Stimulated activated CD8-positive, alpha-beta memory T cell treated with anti-CD3 and anti-CD28 coated beads, Interleukin-12 subunit alpha, Interleukin-12 subunit beta, amount 100 ng/mL, for 4 hours (primary cell): ENCODE measurements at places on chromosomes 6 and 20.

DNA sequence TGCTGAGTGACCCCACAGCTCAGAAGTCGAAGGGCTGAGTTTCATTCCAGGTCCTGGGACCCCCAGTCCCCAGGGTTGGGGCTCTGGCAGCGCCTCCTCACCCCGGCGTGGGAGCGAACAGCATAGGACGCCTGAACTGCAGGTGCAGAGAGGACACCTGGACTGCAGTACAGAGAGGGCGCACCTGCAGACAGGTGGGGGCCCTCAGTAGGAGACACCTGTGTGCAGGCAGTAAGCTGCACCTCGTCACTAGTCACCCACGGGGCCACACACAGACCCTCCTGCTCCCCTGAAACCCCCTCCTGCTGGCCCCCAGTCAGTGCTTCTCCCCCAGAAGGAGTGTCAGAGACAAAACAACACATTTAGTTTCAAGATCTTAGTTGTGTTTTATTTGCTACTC, 8.6 kb upstream of the NKAIN4 start:
- no peak for DNase-seq

DNA sequence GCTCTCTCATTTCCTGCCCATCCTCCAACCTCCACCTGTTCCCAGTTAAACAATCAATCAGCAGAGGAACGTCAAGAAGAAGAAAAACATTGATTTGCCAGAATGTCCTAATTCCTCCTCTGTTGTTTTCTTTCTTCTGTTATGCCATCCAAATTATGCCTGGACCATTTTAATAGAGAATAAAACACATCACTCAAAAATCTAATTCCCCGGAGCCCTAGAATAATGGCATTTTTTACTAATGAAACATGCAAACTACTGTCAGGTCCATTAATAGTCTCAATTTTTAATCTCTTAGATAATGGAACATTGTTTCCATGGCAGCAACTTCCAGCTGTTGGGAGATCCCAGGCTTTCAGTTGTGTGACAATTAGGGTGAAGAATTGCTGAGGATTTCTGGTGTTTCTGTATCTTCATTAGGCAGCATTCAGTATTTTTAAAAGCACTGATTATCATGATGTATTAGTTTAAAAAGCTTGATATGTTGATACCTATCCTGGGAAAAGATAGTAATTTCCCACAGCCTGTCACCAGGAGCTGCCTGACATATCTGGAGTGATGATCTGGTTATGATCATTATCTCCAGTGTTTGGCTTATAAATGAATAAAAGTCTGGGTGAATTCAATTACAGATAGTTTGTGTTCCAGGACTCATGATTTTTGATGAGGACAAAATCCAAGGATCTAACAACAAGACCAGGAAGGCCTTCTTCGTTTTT, 209.8 kb downstream of the TPBG start:
- no peak for DNase-seq

DNA sequence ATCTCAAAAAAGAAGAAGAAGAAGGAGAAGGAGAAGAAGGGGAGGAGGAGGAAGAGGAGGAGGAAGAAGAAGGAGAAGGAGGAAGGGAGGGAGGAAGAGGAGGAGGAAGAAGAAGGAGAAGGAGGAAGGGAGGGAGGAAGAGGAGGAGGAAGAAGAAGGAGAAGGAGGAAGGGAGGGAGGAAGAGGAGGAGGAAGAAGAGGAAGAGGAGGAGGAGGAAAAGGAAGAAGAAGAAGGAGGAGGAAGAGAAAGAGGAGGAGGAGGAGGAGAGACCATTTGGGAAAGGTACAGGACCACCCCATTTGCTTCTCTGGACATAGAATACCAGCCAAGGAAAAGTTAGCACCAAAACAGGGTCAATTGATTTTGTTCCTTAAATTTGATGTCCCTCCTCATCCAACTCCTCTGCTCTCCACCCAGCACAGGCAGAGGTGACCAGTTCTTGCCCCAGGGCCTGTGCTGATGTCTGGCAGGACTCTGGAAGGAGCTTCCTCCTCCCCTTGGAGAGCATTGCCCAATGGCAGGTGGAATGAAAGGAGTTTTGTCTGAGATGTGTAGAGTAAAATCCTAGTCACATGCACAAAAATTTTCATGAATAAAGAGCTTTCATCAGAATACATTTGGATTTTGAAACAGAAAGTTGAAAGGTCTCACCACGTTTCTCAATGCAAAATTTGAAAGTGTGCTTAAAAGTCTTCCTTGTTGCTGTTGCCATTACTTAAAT, 182.9 kb downstream of the LY86 start:
- no peak for DNase-seq

GRCh38 chr20:31717478-31718201, 5.0 kb downstream of the BCL2L1 start:
- no peak for DNase-seq

DNA sequence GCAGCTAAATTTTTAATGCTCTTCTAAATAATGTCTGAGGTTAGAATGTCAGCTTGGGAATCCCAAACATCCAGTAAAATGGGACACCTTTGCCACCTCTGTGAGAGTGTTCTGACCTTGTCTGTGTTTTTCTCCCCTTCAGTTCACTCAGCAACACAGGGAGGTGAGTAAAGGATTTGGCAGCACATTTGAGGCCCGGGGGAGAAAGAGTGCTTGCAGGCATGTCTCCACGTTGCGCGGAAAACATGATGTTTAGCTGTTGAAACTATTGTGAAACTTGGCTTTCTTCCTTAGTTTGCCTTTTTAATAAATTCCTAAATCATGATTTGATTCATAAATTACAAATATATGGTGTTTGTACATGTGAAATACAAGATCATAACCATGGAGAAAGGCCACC, 707.8 kb upstream of the FLRT3 start:
- DNase-seq, result no peak

- no peak for DNase-seq
Measured at GRCh38 chr6:37990762-37991525, 171.4 kb downstream of the ZFAND3 start.

- DNase-seq, result no peak
Measured at GRCh38 chr6:116412270-116412669, 41.5 kb downstream of the DSE start.

DNA sequence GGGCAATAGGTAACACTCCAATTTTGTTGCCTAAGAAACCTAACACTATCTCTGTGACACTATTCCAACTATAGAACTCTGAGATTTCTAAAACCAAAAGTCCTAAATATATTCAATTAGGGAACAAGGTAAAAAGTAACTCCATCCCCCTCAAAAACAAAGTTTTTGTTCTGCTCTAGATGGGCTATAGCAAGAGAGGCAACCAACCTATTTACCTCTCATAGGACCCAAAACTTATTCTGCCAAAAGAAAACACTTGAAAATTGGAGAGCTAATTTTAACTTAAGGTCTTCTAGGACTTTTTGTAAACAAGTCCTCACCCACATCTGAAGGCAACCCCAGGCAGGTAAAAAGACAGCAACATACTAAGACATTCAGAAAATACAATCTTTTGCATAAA, 7.7 kb downstream of the RBM39 start:
- no peak for DNase-seq

- DNase-seq, result no peak
Measured at GRCh38 chr6:154314084-154314483, 42.5 kb downstream of the IPCEF1 start.

GRCh38 chr20:3674995-3675900, 6.6 kb downstream of the ADAM33 start:
- DNase-seq, result no peak

DNA sequence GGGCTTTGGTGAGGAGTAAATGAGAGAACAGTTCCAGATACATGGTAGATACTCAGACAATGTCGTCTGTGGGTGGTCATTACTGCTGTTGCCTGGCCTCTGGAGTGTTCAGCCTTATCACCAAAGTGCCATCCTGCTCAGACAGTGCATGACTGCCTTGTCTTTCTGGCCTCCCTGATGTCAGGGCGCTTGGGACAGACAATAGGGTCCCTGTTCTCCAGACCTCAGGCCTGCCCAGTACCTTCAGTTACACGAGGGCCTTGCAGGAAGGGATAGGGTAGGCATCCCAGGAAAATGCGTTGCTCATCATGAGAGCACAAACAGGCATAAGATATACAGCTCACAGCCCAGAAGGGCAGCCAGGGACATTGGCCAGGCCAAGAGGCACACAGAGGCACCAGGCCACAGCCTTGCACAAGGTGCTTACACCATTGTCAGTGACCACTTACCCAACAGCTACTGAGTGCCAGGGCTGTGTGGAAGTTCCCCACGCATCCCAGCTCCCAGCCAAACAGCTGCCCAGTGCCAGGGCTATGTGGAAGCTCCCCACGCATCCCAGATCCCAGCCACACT, 27.4 kb downstream of the BPIFB1 start:
- DNase-seq, result no peak

- no peak for DNase-seq
Measured at GRCh38 chr6:161536224-161536630, 262.4 kb upstream of the AGPAT4 start.

GRCh38 chr6:45222380-45222779, 105.8 kb upstream of the RUNX2 start:
- no peak for DNase-seq

DNA sequence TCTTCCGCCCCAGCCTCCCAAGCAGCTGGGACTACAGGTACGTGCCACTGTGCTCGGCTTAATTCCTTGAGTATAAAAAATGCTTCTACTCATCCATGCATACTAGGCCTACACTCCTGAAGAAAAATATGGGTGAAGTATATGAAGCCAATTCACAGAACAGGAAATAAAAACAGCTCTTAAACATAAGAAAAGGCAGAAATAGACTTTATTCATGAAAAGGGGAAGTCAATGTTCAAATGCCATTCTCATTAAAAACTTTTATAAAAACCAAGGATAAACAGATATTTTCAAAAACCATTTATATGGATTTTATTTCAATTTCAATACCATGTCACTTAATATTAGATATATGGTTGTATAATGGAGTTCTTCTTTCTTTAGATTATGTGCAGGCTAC, 18.3 kb downstream of the SERPINB9 start:
- no peak for DNase-seq

GRCh38 chr6:106800379-106800778, 171.0 kb downstream of the QRSL1 start:
- no peak for DNase-seq

- DNase-seq, result no peak
Measured at GRCh38 chr20:19756761-19757486, 1.1 kb upstream of the RIN2 start.

DNA sequence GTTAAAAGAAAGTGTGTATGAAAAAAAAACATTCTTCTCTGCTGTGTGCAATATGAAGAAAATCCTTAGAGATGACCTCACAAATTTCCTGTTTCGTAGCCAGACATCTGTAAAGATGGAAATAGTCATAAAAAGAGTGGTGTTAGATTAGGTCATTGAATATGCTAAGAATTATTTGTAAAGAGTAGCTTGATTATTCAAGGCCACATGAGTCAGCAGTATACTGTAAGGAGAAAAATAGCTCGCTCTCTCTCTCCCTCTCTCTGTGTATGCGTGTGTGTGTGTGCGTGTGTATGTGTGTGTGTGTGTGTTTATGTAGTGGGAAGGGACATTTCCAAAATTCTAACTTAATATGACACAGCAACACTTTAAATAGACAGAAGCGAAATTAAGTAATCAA, 78.8 kb downstream of the PTCHD4 start:
- no peak for DNase-seq

GRCh38 chr6:41425511-41425910, 90.1 kb downstream of the NCR2 start:
- no peak for DNase-seq

DNA sequence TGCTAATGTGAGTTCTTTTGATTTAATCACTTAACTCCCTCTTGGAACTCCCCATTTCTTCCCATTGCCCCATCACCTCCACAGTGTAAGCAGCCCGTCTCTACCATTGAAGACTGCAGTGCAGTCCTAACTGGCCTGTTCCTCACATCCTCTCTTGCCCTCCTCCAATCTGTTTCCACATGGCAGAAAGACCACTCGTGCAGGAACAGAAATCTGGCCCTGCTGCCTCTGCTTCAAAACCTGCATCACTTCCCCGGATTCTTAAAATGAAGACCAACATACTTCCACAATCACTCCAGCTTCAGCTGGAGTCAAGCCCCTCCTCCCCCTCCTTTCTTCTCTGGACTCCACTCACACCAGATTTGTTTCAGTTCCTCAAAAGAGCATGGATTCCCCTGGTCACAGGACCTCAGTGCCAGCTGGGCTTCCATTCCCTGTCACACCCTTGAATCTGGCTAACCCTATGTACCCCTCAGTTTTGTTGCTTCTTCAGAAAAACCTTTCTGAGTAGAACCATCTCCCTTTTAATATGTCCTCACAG, 802.3 kb downstream of the MAFB start:
- no peak for DNase-seq

DNA sequence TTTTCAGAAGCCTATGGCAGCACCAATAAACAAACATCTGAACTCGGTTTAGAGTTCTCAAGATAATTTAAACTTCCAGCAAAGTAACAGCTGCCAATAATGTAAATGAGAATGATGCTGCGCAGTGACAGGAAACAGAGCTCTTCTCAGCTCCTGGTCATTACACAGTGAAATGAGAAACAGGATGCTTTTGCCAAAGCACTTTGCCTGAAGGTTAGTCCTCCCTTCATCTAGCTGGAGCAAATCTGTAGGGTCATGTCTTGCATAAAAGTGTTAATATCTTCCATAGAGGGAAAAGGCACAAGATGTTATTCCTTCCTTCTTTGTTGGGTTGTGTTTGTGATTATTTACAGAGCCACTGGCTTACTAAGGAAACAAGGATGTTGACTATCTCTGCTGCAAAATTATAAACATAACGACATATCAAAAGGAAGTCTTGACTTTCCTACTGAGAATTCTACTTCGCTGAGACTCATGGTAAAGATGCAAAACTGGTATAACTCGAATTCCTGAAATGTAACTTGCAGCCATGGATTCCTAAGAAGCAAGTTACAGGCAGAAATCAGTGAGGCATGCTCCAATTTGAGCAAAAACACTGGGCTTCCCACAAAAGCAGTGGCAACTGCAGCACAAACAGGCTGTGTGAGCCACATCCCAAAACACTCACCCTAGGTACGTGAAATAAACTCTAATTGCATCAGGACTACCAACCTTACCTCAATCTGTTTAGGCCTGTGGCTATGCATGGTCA, 102.5 kb upstream of the BEND6 start:
- DNase-seq, result no peak

GRCh38 chr20:58424218-58424969, 35.4 kb downstream of the VAPB start:
- no peak for DNase-seq

DNA sequence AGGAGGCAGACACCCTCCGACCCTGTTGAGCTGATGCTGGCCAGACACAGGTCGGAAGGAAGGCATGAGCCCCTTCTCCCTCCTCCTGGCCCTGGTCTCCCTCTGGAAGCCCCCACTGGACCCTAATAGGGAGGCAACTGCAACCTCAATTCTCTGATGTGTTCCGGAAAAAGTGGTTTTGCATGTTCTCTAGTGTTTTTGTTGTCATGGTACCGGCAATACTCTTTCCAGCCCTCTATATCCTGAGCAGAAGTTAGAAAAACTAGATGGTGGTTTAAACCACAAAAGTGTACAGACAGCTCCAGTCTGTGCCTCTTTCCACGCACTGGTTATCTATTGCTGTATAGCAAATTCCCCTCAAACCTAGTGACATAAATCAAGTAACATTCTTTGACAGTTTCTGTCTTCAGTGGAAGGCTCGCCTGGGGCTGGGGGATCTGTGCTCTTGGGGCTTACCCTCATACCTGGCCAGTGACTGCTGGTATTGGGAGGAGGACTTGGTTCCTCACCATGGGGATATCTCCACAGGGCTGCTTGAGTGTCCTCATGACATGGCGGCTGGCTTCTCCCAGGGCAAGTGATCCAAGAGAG, 37.0 kb downstream of the SYTL3 start:
- DNase-seq, result no peak

GRCh38 chr6:1575210-1576041, 34.3 kb upstream of the FOXC1 start:
- DNase-seq, result no peak
